ENCODE measurements at places on chromosomes 2 and 18.

GRCh38 chr18:76013057-76013456, 482.0 kb downstream of the ZNF516 start:
- no peak for DNase-seq

- no peak for DNase-seq
Measured at GRCh38 chr18:65897292-65897691, 146.5 kb downstream of the CDH7 start.

DNA sequence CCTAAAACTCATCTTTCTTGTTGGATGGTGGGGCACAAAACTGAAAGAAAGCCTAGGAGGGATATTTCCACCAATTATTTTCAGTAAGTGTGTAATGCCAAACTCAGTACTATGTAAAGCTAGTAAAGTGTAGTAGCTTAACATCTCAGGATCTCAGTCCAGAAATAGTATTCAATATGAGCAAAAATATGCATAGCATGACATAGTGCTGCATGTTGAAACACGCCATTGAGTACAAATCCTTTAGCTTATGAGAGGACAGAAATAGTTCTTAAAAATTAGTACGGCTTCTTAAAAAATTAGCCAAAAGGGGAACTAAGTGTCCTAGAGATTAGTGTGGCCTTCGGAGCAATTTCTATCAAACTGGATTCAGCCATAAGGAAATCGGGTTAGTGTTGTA, 21.7 kb upstream of the ATL2 start:
- DNase-seq: no peak

DNA sequence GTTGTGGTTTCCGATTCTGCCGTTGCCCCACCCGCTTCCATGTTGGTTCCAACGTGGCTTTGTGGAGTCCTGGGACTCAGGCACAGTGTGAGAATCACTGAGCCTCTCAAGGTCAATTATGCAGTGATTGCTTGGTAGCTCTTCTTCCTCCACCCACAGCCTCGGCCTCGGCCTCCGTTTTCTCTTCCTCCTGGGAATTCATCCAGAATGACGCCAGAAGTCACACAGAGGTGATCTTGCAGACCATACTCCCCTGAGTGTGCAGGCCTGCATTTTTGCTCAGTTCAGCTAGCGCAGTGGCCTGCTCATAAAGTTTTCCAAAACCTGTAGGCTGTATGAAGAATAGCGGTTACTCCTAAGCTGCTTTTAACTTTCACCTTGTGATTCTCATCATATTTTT, 273.3 kb downstream of the GBX2 start:
- no peak for DNase-seq

- no peak for DNase-seq
Measured at GRCh38 chr2:54723996-54724559, 616 bp downstream of the EML6 start.

DNA sequence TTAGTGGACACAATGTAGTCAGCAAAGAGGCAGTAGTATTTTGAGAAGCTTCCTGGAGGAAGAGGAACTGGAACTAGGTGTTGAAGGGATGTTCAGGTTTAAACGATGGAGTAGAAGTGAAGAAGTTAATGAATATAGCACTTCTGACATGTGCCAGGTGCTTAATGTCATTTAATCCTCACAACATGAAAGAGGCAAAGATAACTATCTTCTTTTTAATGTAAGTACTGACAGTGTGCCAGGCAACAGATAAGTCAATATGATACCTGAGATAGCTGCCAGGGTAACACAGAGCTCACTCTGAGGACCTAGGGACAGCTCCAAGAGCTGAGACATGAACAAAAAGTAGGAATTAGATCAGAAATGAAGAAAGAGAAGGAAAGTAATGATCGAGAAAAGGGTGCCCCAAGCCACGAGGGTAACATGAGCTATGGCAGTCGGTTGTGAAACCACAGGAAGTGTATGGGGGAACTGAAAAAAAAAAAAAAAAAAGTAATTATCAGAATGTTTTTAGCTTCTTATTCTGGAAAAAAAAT, 140.7 kb downstream of the RNF144A start:
- no peak for DNase-seq

DNA sequence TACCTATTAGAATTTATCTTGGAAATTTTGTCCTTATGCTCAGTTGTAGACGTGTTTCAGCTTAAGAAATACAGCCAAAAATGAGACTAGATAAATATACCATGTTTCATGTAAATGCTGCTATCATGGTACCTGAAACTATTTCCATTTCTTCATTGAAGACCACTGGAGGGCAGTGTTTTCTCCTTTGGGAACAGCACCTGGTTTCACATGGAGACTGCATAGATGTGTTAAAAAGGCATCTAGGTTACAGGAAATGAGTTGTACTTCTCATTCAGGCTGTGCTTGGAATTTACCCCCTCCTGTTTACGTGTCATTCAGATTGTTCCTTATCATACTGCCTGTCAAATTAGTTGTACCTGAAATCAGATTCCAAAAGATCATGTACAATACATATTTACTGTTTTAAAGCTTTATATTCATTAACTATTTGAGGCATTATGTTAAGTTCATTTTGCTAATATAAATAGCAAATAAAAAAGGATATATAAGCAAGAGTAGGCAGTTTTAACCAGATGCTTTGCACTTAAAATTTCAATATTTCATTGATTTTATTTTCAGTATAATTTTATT, 57.3 kb upstream of the PSMD14 start:
- no peak for DNase-seq

- no peak for DNase-seq
Measured at GRCh38 chr18:46040033-46040746, 31.9 kb downstream of the PSTPIP2 start.

DNA sequence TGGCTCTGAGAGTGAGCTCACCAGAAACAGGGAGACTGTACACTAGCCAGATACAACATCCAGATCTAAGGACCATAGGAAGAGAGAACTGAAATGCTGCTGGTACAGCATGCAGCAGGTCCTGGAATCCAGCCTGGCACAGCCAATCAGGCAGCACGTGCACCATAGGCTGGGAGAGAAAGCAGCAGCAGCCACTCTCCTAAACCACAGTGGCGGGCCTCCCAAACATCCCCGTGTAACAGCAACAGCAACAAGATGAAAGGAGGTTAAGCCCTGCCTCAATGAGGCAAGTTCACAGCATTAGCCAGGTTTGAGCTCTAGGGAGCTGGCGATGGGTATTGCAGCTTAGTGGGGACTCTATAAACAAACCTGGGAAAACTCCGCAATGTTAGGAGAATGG, 192.0 kb downstream of the EPHA4 start:
- DNase-seq: no peak

DNA sequence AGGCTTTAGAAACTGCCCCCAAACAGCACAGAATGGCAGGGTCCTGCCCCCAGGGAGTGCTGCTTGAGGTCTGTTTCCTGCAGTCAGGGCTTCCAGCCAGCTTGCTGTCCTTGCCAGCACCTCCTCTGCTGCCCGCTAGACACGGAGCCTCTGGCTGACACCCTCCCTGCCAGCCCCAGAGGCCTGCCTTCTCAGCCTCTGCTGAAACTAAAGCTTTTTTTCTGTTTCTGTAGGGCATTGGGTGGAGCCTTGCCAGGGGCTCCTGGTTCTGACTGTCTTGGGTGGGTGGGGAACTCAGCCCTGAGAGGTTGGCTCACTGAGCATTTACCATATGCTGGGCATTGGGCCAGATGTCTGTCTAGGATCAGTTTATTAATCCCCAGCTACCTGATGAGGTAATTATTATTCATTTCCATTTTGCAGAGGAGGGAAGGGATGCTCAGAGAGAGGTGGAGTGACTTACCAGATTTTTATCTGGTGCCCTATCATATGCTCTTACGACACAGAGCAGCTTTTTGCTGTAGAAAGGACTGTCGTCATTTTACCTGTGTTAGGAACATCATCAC, 35.4 kb downstream of the INPP4A start:
- DNase-seq: no peak

GRCh38 chr2:197500503-197501131, 438 bp downstream of the HSPE1 start:
- DNase-seq: no peak

- DNase-seq: no peak
Measured at GRCh38 chr2:9092383-9093282, 89.1 kb upstream of the MBOAT2 start.

DNA sequence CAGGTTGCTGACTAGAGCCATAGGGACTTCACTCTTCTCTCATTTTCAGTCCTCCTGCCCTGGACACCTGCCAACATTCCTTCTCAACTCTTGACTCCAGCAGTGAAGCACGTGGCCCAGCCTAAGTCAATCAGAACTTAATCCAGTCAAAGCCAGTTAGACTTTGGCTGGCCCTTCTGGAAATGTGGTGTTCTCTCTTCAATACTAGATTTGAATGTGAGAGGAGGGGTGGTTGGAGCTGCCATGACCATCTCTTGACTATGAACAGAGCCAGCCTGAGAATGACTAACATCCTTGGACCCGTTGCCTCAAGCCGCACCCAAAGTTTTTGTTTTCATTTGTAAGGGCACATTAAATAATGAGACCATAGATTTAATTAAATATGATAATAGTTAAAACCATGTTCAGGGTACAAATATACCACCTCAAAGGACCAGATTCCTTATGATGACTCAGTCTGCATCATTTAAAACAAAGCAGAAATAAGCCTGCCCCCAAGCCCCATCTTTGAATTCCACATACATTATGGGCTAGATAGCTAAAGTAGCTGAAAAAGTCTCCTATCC, 49.7 kb upstream of the RASGRP3 start:
- DNase-seq: no peak

- DNase-seq: no peak
Measured at GRCh38 chr18:56789004-56789888, 138.1 kb downstream of the WDR7 start.

GRCh38 chr2:52779446-52779845, 988.2 kb upstream of the CHAC2 start:
- DNase-seq: no peak

DNA sequence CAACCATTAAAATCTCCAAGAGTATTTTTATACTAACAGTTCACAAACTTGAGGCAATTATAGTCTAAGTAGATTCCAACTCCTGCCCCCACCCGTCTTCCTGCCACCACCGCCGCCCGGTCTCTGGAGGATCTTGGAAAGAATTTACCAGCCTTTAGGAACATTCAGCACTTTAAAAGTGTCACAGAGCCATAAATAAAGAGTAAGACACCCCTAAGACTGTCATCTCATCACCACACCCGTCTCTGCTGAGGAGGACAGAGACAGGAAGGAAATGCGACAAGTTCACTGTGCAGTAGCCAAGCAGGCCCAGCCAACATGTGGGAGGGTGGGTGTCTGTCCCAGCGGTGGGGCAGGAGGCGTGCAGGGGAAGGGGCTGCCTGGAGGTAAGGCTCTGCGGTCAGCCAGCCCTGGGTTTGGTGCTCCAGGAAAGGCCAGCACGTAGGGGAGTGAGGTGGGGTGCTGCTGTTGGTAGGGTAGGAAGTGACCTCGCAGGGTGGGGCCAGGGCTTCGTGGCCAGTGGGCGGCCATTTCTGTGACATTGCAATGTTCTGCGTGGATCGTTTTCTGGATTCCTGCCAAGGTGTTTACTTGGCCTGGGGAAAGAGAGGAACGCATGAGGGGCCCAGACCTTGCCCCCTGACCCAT, 111.6 kb downstream of the FAM210A start:
- no peak for DNase-seq

GRCh38 chr18:46387441-46388131, 269.4 kb downstream of the LOXHD1 start:
- DNase-seq: no peak

- no peak for DNase-seq
Measured at GRCh38 chr2:23649303-23649702, 264.3 kb downstream of the KLHL29 start.

- no peak for DNase-seq
Measured at GRCh38 chr2:203583084-203583695, 48.1 kb upstream of the RAPH1 start.

GRCh38 chr2:104444889-104445288, 409.0 kb upstream of the POU3F3 start:
- DNase-seq: no peak

GRCh38 chr2:72750466-72750865, 75.4 kb downstream of the EXOC6B start:
- no peak for DNase-seq

GRCh38 chr18:46340716-46341115, 236.5 kb downstream of the HAUS1 start:
- no peak for DNase-seq

- no peak for DNase-seq
Measured at GRCh38 chr2:238845583-238846377, 2.1 kb upstream of the TWIST2 start.

DNA sequence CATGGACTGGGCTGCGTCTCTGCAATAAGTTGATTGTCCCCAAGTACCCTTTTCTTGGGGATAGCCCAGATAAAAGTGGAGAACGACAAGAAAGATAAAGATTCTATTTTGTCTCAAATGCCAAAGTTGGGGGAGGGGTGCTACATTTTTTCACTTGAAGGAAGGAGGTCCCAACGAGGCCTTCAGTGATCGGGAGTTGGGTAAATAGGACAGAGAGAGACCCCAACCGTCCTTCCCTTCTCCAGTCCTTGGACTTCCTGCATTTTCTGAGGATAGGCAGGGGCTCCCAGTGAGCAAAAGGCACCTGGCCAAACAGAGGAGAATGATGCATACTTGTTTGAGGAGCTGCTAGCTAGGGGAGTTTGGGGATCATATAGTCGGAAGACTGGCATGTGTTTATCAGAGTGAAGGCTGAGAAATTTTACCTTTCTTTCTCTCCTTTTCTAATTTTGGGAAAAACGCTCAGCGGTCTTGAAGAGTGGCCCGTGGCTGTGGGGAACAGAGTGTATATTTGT, 3.5 kb upstream of the EN1 start:
- DNase-seq: no peak

- DNase-seq: peak; percentile 73
Measured at GRCh38 chr2:9703085-9703678, 72.4 kb upstream of the YWHAQ start.

- DNase-seq: no peak
Measured at GRCh38 chr18:10044054-10044453, 130.2 kb downstream of the VAPA start.

- DNase-seq: no peak
Measured at GRCh38 chr2:42566025-42566424, 2.4 kb upstream of the MTA3 start.

DNA sequence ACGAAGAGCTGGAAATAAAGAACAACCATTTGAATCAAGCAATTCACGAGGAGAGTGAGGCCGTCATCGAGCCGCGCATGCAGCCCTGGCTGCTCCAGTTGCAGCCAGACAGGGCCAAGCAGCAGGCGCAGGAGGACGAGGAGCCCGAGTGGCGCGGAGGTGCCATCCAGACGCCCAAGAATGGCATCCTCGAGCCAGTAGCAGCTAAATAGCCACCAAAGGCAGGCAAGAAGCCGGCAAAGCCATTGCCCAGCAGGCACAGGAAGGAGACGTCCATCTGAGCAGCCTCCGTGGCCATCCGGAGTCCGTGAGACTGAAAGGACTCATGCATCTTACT, 8.9 kb upstream of the CHST10 start:
- DNase-seq: no peak

DNA sequence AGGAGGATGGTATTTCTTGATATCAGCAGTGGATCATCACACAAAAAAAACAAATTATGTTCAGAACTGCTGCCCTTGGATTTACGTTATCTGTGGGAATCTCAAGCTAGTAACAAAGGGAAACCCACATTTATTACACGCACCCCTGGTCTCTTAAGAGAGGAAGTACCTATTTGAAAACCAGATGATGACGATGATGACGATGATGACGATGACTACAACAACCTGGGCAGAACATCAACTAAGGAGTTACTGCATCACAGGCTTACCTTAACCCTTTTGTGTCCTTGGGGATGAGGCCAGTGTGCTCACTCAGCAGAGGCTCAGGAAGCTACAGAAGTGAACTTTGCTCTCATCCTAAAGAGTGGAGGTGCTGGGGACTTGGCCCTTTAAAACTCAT, 169.4 kb downstream of the FSHR start:
- DNase-seq: no peak
